Stimulated activated CD8-positive, alpha-beta memory T cell treated with anti-CD3 and anti-CD28 coated beads, Interleukin-12 subunit alpha, Interleukin-12 subunit beta, amount 100 ng/mL, for 1 hour (primary cell): ENCODE measurements at places on chromosomes 11 and 22.

- DNase-seq = no peak
These were observed 15.5 kb upstream of the RASSF10 start for GRCh38 chr11:12993626-12994025.

GRCh38 chr11:132982772-132983640 is 549.3 kb downstream of the OPCML start:
- no peak for DNase-seq

DNA sequence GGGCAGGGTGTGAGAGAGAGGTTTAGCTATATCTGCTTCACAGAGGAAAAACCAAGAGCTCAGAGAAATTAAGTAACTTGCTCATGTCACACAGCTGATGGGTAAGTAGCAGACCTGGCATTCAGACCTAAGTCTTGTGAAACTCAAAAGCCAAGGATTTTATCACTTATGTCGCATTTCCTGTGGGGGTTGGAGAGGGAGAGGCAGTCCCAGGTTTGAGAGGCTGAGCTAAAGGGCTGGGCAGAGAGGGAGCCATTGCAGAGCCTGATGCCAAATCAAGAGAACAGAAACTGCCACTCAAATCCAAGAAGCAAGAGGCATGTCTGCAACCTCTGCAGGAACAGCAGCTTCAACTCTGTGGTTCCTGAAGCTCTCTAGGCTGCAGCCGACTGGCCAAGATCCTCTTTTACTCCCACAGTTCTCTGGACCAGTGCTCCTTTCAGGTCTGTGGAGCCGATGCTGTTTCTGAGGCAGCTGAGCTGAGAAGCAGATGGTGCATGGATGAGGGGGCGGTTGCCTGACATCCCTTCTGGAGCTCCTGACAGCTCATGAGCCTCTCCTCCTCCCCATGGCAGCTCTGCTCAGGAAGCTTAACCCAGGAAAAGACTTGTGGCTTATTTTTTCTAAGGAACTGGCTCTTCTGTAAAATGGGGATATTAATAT is 47.6 kb upstream of the NAV2 start:
- no peak for DNase-seq

- no peak for DNase-seq
These were observed 10.5 kb upstream of the MGAT3 start for GRCh38 chr22:39446239-39446721.

DNA sequence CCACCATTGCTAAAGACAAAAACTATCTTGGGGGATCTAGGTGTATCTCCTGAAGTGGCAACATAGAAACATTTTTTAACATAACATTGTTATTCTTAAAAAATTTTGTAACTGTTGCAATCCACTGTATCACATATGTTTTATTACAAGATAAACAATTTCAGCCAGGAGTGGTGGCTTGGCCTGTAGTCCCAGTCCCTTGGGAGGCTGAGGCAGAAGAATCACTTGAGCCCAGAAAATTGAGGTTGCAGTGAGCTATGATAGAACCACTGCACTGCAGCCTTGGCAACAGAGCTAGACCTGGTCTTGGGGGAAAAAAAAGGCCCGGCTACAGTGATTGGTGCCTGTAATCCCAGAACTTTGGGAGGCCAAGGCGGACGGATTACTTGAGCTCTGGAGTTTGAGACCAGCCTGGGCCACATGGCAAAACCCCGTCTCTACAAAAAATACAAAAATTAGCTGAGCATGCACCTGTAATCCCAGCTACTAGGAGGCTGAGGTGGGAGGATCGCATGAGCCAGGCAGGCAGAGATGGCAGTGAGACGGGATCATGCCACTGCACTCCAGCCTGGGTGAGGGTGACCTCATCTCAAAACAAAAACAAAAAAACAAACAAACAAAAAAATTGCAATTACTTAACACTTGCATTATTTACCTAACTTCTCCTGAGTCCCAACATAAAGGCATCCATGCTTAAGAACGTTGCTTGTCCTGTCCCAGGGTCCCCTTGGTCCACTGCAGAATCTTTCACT is 1.5 kb upstream of the DEPDC5 start:
- DNase-seq = no peak

DNA sequence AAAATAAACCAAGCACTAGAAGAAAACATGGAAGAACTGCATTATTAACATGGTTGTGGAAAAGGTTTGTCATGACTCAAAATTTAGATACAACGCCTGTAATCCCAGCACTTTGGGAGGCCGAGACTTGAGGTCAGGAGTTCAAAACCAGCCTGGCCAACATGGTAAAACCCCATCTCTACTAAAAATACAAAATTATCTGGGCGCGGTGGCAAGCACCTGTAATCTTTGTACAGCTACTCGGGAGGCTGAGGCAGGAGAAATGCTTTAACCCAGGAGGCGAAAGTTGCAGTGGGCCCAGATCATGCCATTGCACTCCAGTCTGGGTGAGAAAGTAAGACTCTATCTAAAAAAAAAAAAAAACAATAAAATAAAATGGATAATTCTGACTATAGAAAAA is 23.7 kb downstream of the GNB1L start:
- DNase-seq = no peak

DNA sequence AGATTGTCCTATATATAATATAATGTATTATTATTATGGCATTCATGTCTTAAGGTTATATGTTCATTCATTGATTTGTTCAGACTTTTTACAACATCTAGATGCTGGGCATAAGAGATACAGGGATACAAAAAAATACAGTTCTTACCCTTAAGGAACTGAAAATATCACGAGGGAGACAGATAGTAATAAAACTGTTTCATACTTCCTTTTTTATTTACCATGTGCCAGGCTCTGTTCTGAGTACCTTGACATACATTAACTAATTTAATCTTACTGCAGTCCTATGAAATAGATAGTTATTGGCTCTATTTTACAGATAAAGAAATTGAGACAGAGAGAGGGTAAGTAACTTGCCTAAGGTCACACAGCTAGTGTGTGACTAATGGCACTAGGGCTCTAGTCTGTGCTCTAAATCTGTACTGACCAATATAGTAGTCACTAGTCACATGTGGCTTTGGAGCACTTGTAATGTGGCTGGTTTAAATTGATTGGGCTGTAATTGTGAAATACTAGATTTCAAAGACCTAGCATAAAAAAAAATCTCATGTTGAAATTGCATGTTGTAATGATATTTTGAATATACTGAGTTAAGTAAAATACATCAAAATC is 21.3 kb downstream of the TRIM44 start:
- no peak for DNase-seq

- DNase-seq = no peak
These were observed 50.2 kb downstream of the MYH9 start for GRCh38 chr22:36337365-36338130.

GRCh38 chr11:117559698-117560097 is 232.0 kb downstream of the CEP164 start:
- DNase-seq = no peak

DNA sequence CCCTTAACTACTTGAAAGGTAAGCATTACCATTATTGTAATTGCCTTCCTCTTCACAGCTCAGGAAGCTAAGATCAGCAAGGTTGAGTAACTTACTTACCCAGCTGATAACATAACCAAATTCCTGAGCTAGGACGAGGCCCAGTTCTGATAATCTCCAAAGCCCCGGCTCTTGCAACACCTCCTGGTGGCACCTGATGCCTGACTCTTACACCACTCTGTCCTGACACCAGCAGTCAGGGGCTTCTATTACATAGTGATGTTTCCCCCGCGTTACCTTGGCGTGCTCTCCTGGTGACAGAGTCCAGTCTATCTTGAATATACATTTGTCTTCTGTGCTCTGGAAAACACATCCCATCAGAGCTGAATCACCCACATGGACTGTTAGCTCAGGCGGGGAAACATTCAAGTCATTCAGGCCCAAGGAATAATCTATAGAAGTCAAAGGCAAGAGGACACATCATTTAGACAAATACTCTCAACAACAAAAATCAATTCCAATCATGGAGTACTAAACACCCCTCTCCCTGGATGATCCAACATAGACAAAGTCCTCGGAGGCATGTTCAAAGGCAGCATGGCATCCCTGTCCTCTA is 12.6 kb downstream of the JAML start:
- DNase-seq = no peak

DNA sequence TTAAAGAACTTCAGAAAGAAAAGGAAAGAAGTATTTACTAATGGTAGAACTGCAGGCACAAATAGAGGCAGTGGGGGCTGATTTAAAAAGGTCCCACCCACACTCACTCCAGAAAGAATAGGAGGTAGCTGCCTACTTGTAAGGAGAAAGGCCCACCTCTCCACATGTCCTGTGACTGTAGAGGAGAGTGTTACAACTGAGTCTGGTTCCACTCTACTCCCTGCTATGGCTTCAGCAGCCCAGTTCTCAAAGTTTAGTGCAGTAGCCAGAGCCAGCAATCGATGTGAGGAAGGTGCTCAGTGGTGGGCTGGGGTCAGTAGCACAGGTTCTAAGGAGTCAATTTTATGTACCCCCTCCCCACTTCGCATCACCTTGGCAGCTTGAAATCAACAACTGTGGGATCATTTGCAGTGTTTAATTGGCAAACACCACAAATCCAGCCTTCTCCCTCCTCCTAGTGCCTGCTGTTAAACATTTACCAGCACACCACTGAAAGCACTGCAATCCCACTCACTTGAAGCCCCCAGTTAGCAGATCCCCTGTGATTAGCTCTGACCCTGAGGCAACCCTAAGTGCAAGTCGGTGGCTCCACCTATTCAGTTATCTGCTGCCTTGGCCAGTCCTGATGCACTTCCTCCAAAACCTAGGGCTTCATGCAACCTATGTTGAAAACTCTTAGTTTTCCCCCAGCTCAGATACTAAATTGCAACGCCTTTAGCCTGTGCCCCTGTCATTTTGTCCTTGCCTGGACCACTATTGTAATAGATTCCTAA is 146.6 kb downstream of the BBOX1 start:
- no peak for DNase-seq

- DNase-seq = no peak
These were observed 22.0 kb downstream of the TP53AIP1 start for GRCh38 chr11:128920666-128921065.

GRCh38 chr22:48483764-48484528 is 1343.7 kb downstream of the BRD1 start:
- no peak for DNase-seq

DNA sequence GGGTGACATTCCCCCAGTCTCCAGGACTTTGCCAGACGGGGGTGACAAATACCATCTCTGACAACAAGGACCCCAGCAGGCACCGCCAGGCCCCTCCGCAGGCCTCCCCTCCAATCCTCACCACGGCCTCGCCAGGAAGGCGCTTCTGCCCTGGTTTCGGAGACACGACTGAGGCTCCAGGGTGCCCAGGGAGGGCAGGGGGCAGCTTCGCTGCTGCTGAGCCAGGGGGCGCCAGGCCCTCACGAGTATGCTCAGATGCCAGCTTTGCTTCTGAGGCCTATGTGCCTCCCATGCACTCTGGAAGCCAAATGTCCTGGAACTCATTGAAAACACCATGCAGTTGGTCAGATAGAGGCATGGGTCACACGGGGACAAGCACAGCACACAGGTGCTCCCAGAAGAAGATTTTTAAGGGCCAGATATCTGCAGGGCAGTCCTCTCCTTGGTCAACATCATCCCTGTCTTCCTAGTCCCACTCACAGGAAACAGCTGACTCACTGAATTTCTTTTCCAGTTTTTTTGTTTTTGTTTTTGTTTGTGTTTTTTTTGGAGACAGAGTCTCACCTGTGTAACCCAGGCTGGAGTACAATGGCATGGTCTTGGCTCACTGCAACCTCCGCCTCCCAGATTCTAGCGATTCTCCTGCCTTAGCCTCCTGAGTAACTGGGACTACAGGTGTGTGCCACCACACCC is 19.9 kb downstream of the BID start:
- DNase-seq = no peak

DNA sequence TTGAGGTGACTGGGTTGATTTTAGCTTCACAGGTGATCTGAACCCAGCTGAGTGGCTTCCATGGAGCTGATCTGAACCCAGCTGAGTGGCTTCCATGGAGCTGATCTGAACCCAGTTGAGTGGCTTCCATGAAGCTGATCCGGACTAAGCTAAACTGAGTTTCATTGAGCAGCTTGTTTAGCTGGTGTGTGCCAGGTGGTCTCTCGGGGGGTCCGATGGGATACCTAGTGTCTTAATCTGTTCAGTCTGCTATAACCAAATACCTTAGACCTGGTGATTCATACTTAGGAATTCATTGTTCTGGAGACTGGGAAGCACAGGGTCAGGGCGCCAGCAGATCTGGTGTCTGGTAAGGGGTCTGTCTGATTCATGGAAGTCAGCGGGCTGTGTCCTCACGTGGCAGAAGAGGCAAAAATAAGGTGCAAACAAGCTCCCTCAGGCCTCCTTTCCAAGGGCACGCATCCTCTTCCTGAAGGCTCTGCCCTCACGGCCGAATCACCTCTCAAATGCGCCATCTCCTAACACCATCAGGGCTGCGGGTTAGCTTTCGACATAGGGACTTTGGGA is 52.5 kb upstream of the KCNQ1OT1 start:
- no peak for DNase-seq

DNA sequence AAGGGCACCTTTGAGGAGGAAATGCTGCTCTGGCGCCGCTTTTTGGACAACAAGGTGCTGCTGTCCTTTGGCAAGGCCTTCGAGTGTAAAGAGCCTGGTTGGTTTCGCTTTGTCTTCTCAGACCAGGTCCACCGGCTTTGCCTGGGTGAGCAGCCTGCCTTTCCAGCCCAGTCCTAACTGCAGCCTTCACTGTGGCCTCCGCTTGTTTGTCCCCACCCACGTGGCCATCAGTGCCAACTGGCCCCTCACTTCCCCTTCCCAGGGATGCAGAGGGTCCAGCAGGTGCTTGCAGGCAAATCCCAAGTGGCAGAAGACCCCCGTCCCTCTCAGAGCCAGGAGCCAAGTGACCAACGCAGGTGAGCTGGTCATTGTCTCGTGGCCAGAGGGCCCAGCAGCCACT is 12.0 kb upstream of the EXT2 start:
- no peak for DNase-seq

DNA sequence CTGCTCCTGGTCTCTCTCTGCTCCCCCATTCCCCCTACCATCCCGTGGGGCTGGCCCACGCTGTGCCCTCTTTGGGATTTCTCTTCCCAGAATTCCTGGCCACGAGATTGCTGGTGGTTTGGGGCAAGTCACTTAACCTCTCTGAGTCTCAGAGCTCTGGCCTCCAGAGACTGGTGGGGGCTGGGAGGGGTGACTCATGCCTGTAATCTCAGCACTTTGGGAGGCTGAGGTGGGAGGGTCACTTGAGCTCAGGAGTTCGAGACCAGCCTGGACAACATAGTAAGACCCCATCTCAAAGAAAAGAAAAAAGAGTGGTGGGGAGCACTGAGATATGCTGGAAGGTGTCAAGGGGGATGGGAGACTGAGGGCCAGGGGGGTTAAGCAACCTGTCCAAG is 18.3 kb downstream of the OTUB1 start:
- no peak for DNase-seq

- DNase-seq = no peak
These were observed 24.8 kb upstream of the MTCH2 start for GRCh38 chr11:47667135-47667534.
